Effector memory CD4-positive, alpha-beta T cell (primary cell): ENCODE measurements at places on chromosomes 7 and 10.

DNA sequence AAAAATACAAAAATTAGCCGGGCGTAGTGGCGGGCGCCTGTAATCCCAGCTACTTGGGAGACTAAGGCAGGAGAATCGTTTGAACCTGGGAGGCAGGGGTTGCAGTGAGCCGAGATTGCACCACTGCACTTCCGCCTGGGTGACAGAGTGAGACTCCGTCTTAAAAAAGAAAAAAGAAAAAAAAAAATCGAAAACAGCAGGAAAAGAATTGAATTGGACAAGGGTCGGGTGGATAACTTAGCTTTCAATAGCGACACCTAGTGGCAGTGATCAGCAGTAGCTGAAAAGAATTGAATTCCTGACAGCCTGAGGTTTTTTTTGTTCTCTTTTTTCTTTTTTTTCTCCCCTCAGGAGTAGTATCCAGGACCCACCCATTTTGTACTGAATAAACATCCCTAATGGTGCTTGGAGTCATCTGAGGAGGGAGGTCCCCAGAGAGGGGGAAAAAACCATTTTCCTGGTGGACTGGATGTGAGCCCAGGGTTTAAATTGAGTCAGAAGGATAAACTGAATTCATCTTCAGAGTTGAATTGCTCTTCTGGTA, 55.1 kb downstream of the CYCS start:
- DNase-seq, result no peak

GRCh38 chr10:71909399-71910083, 54.7 kb upstream of the CHST3 start:
- DNase-seq, result no peak

GRCh38 chr10:60662917-60663614, 115.2 kb upstream of the CDK1 start:
- no peak for DNase-seq

DNA sequence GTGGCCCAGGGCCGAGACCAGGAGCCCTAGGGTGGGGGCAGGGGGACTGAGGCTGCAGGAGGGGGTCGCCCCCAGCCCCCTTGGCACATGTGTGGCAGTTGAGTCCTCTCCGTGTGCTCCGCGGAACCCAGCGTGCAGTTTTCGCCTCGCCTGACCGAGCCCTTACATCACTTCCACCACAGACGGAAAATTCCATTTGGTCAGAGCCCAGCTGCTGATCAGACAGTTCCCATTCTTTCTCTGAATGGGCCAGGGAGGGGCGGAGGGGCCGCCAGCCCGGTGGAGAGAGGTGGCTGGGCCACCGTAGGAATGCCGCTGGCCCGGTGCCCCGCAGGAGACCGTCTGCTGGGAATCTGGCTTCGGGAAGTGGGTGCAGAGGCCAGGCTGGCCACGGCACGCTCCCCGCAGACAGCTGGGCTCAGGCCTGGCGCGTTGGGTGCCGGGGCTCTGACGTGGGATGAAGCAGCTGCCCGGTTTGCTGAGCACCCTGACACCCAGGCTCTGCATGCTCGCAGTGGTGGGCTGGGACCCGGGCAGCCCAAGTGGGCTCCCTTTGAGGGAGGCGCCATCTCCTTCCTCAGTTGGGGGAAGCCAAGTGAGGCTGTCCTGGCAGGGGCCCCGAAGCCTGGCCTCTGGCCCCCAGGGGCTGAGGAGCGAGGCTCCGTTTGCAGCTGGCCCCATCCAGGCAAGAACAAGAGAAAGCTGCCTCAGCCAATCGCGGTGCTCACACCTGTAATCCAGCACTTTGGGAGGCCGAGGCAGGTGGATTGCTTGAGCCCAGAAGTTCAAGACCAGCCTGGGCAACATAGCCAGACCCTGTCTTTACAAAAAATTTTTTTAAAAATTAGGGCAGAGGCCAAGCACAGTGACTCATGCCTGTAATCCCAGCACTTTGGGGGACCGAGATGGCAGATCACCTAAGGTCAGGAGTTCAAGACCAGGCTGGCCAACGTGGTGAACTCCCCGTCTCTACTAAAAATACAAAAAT, 9.9 kb downstream of the TTYH3 start:
- no peak for DNase-seq

DNA sequence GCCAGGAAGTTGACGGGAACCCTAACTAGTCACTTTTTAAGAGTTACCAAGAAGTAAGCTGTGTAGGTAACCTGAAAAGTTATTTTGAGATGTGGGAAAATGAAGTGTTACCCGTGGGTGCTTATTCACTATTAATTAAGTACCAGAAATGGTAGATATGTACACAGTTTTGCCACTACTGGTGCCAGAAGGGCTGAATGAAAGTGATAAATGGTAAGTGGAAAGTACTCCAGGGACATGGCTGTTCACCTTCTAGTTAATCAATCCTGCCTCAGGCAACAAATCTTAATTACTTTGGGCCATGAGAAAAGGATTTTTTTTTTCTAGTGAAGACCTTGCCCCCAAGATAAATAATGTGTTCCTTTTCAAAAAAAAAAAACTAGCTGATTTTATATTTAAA, 15.8 kb downstream of the NET1 start:
- no peak for DNase-seq

GRCh38 chr10:71459513-71459912, 62.8 kb downstream of the CDH23 start:
- DNase-seq, result no peak

GRCh38 chr7:85733169-85733915, 546.5 kb upstream of the SEMA3D start:
- no peak for DNase-seq

DNA sequence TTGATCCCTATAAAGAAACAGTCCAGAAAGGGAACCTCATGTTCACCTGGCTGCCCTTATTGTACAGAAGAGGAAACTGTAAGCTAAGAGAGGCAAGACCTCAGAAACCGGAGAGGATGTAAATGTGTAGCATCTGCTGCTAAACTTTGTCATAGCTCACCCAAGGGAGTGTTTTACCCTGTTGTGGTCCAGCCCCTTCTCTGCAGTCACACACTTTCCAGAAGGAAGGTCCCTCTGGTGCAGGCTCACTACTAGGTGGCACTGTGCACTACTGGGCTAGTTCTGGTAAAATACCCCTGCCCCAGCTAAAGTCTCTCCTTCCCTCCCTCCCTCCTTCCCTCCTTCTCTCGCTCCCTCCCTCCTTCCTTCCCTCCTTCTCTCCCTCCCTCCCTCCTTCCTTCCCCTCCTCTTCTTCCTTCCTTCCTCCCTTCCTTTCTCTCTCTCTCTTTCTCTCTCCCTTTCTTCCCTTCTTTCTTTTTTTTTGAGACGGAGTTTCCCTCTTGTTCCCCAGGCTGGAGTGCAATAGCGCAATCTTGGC, 42.5 kb upstream of the LCOR start:
- no peak for DNase-seq

GRCh38 chr7:129752760-129753159, 141.2 kb downstream of the NRF1 start:
- no peak for DNase-seq

DNA sequence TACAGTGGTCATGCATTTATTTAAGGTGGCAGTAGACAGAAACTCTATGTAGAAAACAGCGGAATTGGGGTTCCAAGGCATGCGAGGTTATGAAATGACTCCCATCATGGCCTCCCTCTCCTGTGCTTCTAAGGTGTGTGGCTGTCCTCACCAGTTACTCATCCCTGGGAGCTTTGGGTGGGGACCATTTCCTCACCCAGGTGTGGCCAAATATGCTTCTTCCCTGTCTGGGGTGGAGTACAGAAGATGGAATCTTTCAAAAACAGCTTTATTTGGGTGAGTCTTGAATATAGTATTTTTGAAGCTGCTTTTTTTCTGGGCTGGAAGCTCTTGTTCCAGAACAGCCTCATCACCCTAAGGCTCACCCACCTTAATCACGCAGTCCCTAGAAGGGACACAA, 139.0 kb downstream of the NRF1 start:
- no peak for DNase-seq

DNA sequence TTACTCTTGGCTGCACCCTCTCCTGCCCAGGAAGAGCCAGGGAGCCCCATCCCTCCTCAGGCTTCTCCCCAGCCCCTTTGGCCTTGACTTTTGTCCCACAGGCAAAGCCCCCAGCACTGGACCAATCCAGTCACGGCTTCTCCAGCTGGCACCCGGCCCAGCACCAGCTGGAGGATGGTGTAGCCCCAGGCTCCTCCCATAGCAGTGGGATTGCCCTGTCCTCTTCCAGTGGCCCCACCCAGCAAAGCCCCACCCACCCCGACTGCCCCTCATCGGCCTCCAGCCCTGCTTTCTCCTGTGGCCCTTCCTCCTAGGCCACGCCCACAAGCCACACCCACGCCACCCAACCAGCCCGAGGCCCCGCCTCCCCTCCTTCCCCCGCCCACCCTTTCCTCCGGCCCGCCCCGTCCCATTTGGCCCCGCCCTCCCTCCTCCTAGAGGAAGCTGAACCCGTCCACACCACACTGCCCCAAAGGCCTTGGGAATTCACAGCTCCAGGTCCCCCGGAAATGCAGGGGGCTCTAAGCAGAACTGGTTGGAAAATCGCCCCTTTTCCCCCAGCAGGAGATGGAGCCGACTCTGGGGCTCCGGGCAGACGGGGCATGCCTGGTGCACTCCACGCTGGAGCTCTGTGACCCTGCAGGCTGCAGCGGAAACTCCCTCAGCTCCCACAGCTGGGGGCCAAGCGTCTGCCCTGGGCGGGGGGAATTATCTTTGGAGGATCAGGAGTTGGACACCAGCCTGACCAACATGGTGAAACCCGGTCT, 25.2 kb downstream of the GET4 start:
- DNase-seq, result peak; percentile 41

- no peak for DNase-seq
These were observed 399.0 kb downstream of the GRID1 start for GRCh38 chr10:85967594-85967993.

- DNase-seq, result no peak
These were observed 62.2 kb upstream of the ECHDC3 start for GRCh38 chr10:11679946-11680345.

- no peak for DNase-seq
These were observed 37.8 kb upstream of the CHST15 start for GRCh38 chr10:124131172-124131571.

DNA sequence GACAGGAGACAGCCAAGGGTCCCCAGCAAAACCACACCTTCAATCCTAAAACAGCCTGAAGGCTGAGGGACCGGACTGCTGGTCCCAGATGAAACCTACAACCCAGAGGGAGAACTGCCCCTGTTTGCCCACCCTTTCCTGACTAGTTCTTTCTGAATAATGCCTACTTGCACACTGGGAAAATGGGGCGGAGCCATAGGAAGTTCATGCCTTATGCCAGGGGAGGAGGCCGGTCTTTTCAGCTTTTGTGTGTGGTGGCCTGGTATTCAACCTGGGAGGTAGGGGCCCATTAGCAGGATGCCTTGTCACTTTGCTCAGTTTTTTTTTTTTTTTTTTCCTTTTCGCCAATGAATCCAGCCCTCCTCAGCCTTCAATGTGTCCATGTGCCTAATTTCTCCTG, 20.7 kb downstream of the TOMM7 start:
- no peak for DNase-seq

DNA sequence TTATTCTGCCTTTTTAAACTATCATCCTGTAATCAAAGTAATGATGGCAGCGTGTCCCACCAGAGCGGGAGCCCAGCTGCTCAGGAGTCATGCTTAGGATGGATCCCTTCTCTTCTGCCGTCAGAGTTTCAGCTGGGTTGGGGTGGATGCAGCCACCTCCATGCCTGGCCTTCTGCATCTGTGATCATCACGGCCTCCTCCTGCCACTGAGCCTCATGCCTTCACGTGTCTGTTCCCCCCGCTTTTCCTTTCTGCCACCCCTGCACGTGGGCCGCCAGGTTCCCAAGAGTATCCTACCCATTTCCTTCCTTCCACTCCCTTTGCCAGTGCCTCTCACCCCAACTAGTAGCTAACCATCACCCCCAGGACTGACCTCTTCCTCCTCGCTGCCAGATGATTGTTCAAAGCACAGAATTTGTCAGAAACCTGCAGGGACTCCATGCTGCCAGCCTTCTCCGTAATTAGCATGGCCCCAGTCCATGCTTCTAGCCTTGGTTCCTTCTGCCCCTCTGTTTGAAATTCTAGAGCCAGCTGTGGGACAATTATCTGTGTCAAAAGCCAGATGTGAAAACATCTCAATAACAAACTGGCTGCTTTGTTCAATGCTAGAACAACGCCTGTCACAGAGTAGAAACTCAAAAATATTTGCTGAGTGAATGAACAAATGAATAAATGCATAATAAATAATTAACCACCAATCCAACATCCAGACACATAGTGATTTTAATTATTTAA, 151.7 kb downstream of the EGFR start:
- no peak for DNase-seq
